Vagina (tissue), 2 donors: ENCODE measurements at places on chromosomes 4 and X.

- H3K27ac ChIP-seq = peak overlapping the region; percentile 98
- H3K4me3 ChIP-seq = no peak overlapping the region
- no peak for DNase-seq
- H3K36me3 ChIP-seq = no peaks in the 10 kb centered on the region
- peaks cover 63% of the 10 kb centered on the region for H3K4me1 ChIP-seq
These were observed 2.6 kb downstream of the FAM114A1 start for GRCh38 chr4:38870098-38870808.

DNA sequence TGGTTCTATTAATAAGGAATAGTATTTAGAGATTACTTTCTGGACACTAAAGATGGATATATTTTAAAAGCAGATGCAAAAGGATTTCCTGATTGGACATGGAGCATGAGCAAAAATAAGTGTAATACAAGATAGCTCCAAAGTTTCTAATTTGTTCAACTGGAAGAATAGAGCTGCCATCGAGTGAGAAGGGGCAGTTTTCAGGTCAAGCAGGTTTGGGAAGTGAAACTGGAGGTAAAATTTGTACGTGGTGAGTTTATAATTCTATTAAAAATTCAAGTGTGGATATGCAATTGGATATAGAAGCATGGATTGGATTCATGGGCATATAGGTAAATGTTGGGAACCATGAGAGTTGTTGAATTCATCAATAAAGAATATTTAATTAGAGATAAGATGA lies 31.8 kb downstream of the PRDM8 start:
- H3K27me3 ChIP-seq = no peaks in the 10 kb centered on the region
- no peak overlapping the region for H3K4me3 ChIP-seq
- H3K36me3 ChIP-seq = no peaks in the 10 kb centered on the region

DNA sequence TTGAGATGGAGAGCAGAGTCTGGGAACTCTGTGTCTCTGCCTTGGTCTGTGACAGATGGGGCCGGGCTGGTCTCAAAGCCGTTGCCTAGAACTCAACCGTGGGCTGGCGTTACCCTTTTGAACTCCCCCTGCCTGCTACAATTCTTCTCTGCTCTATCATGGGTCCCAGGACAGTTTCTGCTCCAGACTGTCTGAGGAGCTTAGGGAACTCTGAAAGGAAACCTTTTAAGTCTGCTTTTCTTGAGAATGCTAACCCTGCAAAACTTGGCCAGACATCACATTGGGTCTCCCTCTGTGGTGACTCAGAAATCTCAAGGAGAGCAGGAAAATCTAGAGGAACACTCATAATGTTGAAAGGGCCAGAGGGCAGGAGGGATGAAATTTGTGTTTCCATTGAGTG lies 240.6 kb downstream of the CBR4 start:
- no peak overlapping the region for H3K4me3 ChIP-seq
- no peaks in the 10 kb centered on the region for H3K36me3 ChIP-seq
- H3K4me1 ChIP-seq = peaks cover 40% of the 10 kb centered on the region
- H3K27ac ChIP-seq = peak overlapping the region; percentile 33

DNA sequence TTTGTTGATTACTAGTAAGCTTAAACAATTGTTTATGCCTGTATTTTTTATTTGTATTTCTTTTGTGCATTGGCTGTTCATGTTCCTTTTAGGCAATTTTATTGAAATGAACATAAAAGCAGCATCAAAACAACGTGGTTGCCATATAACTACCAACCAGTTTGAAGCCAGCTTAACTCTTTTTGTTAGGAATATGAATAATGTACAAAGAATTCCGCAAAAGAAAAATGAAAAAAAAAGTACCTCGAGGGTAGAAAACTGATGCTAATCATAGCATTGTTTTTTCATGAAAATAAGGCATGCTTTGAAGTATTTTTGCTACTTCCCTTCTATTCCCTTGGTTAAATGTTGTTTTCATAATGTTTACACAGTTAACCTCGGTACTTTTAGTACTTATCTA lies 1024.0 kb upstream of the SLIT2 start:
- DNase-seq = no peak
- no peak overlapping the region for H3K4me3 ChIP-seq
- H3K4me1 ChIP-seq = no peaks in the 10 kb centered on the region
- no peaks in the 10 kb centered on the region for H3K27me3 ChIP-seq

DNA sequence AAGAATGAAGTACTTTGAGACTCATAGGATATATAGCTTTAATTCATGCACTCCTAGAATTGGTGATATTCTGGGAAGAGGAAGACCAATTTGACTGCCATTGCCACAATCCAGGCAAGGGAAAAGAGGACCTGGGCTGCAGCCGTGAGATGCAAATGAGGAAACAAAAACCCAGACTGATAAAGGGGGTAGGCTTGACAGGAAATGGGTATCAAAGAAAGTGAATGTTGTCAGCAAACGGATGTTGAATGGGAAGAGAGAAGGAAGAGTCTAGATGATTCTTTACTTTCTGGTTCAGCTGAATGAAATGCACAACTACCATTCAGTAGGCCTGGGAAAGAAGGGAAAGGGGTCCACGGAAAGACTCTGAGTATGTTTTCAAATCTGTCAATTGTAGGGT lies 17.1 kb upstream of the ARHGEF6 start:
- H3K4me3 ChIP-seq = no peak overlapping the region
- DNase-seq = no peak
- H3K4me1 ChIP-seq = no peaks in the 10 kb centered on the region
- H3K36me3 ChIP-seq = no peaks in the 10 kb centered on the region
- H3K27ac ChIP-seq = no peak overlapping the region
